ENCODE measurements at places on chromosomes 4 and X. TPM values are rescaled to one million over a fixed set of nuclear protein-coding genes. Genes with fewer than 3 reads are reported as not detected.

Gene PNMA3
- not detected for total RNA-seq

Gene STK26
- 4.0 TPM for total RNA-seq

Gene ERAS
- not detected for total RNA-seq

Gene SYN1
- total RNA-seq, result not detected

Gene GLOD5
- not detected for total RNA-seq

Gene LDB2
- total RNA-seq, result not detected

Gene FOXR2
- not detected for total RNA-seq

Gene STATH
- not detected for total RNA-seq

DNA sequence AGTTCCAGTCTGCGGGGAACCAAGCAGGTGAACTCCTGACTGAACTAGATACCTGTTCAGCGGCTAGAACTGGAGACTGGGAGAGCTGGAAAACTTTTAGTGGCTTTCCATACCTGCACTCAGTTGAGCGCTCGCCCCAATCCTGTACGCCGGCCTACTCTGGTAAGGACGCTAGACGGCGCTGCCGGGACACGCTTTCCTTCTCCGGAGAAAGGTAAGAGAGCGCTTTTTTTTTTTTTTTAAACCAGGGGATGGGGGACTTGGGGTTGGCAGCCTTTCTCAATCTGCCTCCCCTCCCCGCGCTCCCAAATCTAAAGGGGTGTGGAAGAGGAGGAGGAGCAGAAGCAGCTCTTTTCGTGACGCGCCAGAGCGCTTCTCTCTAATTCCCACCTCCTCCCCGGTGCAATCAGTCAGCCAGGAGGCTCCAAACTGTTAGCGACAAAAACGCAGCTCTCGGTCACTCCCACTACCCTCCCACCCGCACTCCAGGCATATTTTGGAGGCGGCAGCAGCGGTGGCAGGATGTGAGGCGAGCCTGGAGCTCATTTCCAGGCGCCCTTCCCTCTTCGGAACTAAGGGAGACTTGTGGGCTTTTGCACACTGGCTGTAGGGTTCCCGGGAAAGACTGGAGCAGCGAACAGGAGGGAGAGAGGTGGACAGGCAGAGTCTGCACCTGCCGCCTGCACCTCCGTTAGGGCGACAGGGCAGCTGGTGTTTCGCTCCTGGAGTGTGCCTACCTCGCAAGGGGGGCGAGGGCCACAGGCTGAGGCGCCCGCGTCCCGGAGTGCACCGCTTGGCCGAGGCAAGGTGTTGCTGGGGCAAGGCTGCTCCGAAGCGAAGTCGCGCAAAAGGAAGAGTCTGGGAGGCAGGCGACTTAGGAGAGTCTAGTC is at the start of gene IL1RAPL2:
IL1RAPL2 (plus strand) TSS at position 409 of the 890 bp plus-strand sequence.
- peak; percentile 27 for DNase-seq

GRCh38 chr4:145740806-145741205 is 60.9 kb downstream of the C4orf51 start:
- peak; percentile 74 for DNase-seq

DNA sequence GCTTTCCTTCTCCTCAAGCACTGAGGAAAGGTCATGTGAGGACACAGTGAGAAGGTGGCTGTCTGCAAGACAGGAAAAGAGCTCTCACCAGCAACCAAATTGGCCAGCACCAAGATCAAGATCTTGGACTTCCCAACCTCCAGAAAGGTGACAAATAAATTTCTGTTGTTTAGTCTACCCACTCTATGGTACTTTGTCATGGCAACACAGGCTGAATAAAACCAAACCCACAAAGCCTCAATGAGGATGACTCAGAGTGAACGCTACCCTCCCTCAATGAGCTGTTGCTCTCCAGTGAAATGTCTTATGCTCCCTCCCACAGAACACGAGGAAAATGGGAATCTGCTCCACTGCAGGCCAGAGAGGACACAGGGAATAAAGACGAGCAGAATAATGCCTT is 244.1 kb downstream of the RAB28 start:
- DNase-seq, result peak; percentile 64

DNA sequence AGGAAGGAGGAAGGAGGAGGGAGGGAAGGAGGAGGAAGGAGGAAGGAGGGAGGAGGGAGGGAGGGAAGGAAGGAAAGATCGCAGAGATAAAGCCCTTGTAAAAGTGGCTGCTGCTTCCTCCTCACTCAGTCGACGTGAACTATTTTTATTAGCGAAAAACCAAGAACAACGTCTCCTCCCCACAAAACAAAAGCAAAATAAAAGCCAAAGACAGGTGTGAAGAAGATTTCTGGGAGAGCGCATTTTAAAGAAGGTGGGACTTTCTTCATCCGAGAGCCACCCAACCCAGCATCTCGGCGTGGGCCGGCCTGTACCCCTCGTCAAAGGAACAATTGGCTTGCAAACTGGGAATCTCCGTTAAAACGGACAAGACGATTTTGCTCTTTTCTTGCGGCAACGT is 40.7 kb upstream of the ASMTL start:
- DNase-seq, result no peak

- DNase-seq, result no peak
Measured at GRCh38 chrX:72105436-72105835, 26.3 kb downstream of the RTL5 start.

GRCh38 chr4:108830509-108831244 is 67.8 kb upstream of the ETNPPL start:
- DNase-seq, result peak; percentile 98

- peak; percentile 51 for DNase-seq
Measured at GRCh38 chrX:7330971-7331746, 183.2 kb upstream of the PUDP start.

DNA sequence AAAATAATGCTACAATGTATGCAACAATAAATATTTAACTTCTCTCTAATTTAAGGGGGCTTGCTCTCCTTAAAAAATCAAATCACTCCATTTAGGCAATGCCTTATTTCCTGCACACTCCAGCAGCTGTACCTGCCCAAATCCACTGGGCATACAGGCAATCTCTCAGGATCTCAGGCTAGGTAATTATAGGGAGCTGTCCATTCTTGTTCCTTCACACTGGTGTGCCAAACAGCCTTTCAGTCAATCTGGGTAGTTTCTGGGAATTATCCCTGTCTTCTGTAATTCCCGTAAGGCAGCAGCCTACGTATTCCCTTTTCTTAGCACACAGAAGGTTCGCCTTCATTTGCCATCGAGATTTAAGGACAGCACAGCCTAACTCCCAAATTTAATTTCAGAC is 922.6 kb upstream of the SLIT2 start:
- DNase-seq, result no peak

- DNase-seq, result no peak
Measured at GRCh38 chrX:127708155-127708554, 344.0 kb downstream of the ACTRT1 start.

- DNase-seq, result no peak
Measured at GRCh38 chr4:113750296-113750695, 11.2 kb downstream of the CAMK2D start.

GRCh38 chrX:106246511-106246910 is 78.4 kb downstream of the PWWP3B start:
- peak; percentile 3 for DNase-seq

- DNase-seq, result no peak
Measured at GRCh38 chr4:52019936-52020657, at the start of gene LRRC66. Gene LRRC66, minus strand, starts transcription at chr4:52020363. Its CDS starts 2,750 bp downstream, at chr4:52017613.

- no peak for DNase-seq
Measured at GRCh38 chrX:64976673-64977040, 407 bp upstream of the ZC4H2 start.

GRCh38 chr4:23717528-23718248 is 172.2 kb downstream of the PPARGC1A start:
- DNase-seq, result peak; percentile 30

DNA sequence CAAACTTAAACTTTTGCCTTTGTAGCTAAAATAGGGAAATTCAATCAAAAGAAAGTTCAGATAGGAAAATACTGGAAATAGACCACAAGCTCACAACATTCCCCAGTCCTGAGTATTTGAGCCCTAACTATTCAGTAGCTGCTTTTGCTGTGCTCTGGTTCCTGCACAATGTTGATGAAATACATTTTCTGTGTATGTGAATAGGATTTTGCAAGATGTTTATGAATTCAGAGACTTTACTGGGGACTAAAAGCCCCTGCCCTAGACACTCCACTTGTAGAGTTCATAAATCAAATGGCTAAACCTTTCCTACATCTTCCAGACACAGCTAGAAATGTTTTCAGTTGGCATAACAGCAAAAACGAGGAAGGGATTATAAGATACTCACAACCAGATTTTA is 105.9 kb downstream of the FBXO8 start:
- no peak for DNase-seq

Data from myocyte (in vitro differentiated cells).